ENCODE measurements at places on chromosomes 6 and 20.

GRCh38 chr6:14501240-14501639 is 383.7 kb downstream of the CD83 start:
- no peak for DNase-seq

GRCh38 chr6:30759575-30760239 is 15.4 kb upstream of the IER3 start:
- DNase-seq = no peak

- DNase-seq = no peak
Measured at GRCh38 chr20:5718896-5719595, 31.2 kb upstream of the SHLD1 start.

GRCh38 chr6:112253841-112254816 is at the start of gene LAMA4:
TSS of gene LAMA4 (minus strand) at chr6:112254567. CDS start at chr6:112254150, 417 bp downstream.
- DNase-seq = no peak

GRCh38 chr6:37550191-37550831 is 50.6 kb upstream of the CCDC167 start:
- no peak for DNase-seq

DNA sequence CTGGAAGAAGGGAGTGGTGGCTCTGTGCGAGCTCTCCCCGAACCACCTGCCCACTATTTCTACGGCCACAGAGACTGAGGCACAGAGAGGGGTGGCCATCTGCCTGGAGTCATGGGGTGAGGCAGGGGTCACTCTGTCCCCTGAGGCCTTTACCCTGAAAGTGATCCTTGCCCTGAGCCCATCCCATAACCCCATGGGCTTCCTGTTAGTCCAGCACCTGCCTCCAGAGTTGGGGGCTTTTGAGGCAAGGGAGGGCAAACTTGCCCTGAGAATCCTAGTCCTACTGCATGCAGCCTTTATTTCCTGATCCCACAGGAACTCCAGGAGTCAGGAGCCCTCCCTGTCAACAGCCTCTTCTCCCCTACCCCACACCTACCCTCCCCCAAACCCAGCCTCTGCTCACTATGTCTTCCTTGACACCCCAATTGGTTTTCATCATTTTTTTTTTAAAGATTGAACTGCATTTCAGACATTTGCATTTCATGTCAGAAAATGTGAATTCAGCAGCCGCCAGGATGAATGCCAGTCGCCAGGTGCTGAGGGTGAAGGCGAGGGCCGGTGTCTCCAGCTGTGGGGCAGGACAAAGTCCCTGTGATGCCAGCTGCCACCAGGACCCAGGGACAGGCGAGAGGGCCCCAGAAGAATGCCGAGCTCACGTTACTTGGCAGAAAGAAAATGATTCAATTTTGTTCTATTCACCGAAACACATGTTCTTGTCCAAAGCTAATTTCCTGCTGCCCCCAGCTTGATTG is 47.6 kb upstream of the NNAT start:
- DNase-seq = no peak

GRCh38 chr20:7703551-7703961 is 236.7 kb downstream of the HAO1 start:
- DNase-seq = peak; percentile 36

DNA sequence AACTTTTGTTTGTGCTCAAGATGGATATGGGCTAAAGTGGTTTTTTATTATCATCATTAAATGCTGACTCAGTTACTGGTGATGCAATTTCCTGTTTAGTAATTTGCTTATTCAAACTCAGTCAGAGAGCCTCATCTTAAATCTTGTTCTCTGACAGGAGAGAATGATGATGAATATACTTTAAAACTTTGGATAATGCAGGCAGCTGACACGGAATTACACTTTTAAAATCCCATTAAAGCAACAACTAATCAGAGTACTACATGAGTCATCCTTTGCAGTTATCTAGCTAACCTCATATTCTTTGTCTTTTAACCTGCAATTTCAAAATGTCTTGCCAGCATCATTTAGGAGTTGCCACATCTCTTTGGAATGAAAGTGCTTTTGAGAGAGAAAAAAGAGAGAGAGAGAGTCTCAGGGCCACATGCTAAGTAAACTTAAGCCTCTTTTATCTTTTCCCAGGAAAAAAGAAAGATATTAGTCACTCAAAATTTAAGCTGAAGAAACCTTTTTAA is 9.2 kb upstream of the C6orf141 start:
- no peak for DNase-seq

GRCh38 chr6:150395388-150396009 is 26.7 kb downstream of the IYD start:
- peak; percentile 53 for DNase-seq

- no peak for DNase-seq
Measured at GRCh38 chr20:63316502-63316921, 23.5 kb downstream of the COL20A1 start.

GRCh38 chr6:25006565-25007001 is 70.8 kb upstream of the RIPOR2 start:
- no peak for DNase-seq

DNA sequence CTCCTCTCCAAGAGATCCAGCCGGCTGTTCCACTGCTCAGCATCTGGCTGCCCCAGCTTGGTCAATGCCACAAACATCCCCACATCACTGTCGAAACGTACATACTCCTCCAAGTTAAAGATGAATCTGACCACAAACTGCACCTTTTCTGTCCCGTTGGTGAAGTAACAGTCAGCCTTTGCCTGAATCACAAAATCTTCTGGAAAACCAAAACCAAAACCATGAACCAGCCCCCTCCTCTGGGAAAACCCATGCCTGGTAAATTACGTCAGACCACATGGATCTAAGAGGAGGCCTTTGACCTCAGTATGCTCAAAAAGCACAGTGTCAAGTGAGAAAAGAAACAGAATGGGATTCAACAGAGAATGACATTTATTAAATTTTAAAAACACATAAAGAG is 1.7 kb downstream of the HLA-DOB start:
- no peak for DNase-seq

GRCh38 chr20:43996240-43996930 is 81.7 kb downstream of the TOX2 start:
- DNase-seq = no peak

- DNase-seq = no peak
Measured at GRCh38 chr6:158024566-158025297, 43.1 kb downstream of the SYNJ2 start.

DNA sequence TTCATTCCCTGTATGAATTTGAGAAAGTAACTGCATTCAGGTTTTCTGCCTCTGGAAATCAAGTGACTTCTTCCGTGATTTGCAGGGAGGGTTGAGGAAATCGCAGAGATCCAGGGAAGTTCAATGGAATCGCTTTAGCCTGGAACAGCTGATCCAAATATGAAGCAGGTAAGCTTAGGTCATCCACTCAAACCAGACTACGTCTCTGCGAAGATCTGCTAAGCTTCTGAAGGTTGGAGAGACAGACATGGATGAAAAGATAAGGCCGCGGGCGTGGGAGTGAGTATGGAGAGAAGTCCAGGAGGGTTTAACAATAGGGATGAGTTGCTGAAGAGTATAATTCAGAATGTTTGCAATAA is 34.2 kb upstream of the BTN3A2 start:
- no peak for DNase-seq
